ENCODE measurements at places on chromosomes 4 and X. TPM values are rescaled to one million over a fixed set of nuclear protein-coding genes. Genes with fewer than 3 reads are reported as not detected.

Gene ACOT9
- 50.1 TPM for total RNA-seq

Gene PCDH18
- total RNA-seq, result 6.2 TPM

Gene CENPVL2
- total RNA-seq, result not detected

Gene MAGEA2
- total RNA-seq, result not detected

Gene SSX2B
- total RNA-seq, result not detected

Gene CSN1S1
- total RNA-seq, result not detected

Gene PRKG2
- total RNA-seq, result 0.05 TPM

Gene GLUD2
- 1.5 TPM for total RNA-seq

DNA sequence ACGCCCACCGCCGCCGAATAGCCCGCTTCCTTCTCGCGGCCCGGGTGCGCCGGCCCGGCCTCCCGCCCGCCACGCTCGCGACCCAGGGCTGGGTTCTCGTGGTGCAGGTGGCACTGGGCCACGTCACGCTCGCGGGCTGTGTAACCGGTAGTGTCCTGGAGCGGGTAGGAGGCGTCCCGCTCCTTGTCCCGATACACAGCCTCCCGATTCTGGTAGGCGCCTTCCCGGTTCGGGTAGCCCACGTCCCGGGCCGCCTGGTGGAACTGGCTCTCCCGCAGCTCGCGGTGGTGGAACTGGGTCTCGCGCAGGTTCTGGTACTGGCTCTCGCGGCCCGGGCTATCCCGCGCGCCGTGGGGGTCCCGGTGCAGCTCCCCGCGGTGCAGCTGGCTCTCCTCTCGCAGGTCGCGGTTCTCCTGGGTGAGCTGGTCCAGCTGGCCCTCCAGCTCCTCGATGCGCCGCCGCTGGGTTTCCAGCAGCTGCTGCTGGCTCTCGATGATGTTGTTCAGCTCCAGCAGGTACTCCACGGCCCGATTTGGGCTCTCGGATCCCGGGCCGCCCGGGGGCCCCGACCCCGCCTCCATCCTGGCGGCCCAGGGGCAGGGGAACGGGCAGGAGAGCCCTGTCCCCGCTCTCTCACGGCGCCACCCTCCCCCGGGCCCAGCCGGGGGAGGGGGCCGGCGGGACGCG, 39.3 kb upstream of the IQSEC2 start:
- DNase-seq, result peak; percentile 69

DNA sequence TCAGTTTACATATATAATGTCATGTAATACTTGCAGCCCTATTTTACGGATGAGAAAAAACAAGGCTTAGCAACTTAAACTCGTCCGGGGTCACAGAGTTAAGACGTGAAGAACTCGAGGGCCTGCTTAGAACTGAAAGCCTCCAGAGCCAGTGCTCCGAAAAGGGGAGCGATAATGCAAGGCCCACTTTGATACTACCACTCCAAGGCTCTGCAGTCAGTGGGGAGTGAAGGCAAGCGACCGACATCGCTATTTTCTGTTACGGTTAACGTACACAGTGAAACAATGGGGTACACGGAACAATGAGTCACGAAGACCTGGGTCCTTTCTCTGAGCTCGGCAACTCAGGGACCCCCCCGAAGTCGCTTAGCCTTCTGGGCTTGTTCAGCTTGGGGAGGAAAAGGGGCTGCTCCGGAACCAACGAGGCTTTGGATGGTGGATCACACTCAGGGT, 965 bp downstream of the PPA2 start:
- DNase-seq, result no peak

- no peak for DNase-seq
Observed at GRCh38 chrX:49120091-49120490, 3.4 kb downstream of the GPKOW start.

DNA sequence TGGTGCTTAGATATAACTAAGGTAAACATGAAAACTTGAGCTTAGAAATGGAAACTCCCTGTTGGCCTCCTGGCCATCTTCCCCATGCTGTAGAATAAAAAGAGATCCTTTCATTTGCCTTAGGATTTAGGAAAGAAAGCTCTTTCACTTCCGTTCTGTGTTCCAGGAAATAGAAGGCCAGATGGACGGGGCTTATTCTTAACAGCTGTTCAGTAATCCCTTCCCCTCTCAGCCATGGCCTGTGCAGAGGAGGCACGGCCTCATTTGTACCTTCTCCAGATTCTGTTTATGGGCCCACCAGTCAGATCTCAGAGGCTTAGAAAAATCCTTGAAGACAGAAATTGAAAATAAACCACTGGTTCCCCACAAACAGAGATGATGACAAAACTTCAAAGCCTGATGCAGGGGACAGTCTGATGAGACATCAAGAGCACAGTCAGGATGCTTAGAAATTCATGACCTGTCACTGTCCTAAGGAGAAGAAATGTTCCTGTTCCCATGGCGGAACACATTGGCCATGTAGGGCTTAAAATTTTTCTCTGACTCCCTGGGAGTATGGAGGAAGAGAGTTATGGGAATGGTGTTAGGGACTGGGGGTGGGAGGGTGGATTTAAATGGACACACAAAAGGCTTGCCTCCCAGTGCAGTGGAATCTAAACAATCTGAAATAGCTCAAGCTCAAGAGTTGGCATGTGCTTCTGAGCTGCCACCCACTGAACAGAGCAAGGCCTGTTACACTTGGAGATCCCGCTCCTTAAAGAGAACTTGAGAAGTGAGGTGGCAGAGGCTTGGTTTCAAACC, 188.8 kb downstream of the SOWAHB start:
- no peak for DNase-seq

- no peak for DNase-seq
Observed at GRCh38 chr4:7842384-7843279, 97.0 kb downstream of the AFAP1 start.

DNA sequence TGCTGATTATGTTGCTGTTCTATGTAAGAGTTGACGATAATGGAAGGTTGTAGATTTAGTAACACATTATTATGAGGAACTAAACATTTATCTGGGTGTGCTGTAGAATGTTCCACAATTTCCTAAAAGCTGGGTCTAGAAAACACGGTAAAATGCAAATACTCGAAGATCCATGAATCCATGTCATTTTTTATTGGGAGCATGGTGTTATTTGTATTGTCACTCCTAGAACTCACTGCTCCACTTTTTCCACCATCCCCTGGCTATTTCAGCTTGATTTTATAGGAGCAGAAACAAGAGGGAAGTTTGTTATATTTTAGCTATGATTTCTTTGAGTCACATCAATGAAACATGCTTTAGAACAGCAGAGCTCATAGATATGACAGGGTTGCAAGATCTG, 155.0 kb upstream of the ANK2 start:
- no peak for DNase-seq

DNA sequence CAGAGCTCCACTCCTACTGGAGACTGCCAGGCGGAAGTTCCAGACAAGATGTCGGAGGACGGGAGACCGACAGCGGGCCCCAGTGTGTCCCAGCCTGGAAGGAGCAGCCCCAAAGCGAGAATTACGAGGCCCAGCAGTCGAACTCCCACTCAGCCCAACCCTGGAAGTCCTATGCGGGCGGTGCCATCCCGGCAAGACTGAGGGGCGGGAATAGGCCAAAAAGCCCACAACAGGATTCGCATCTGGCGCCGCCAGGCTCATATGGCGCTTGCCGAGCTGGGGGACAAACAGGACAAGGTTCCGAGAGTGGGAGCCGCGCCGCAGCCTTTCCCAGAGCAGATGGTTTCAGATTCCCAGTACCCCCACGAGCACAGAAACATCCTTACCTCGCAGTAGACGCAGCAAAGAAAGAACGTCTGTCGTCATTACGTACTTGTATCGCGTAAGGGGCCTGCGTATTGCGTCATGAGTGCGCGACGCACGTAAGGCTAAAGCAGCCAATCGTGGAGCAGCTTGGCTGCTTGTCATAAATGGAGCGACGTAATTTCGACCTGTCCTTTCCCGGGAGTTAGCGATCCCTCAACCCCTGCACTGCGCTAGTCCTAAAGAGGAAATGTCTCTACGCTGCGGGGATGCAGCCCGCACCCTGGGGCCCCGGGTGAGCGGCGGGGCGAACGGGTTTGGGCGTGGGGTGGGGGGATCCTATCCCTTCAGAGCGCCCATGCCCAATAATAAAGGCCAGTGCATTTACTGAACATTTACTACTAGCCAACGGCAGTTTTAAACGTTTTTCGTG, at the start of the genes LIAS and RPL9:
LIAS (plus strand) TSS at position 552 of the 796 bp plus-strand sequence; CDS start at position 614, 62 bp downstream.
RPL9 (minus strand) TSS at position 418 of the 796 bp plus-strand sequence. CDS start 483 bp downstream, outside the sequence.
- peak; percentile 97 for DNase-seq

DNA sequence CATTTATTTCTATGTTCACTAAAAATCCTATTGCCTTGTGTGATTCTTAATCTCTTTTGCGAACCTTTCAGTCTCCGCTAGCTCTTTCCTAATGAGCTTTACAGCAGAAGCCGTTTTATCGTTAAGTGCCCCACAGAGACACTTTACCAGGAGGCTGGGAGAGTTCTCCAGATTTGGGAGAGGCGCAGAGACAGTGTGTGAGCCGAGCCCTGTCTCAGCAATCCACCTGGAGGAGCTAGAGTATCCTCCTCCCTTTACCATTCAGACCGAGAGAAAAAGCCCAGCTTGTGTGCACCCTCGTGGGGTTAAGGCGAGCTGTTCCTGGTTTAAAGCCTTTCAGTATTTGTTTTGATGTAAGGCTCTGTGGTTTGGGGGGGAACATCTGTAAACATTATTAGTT, 54.9 kb upstream of the MTM1 start:
- no peak for DNase-seq

GRCh38 chr4:155529716-155530115, 136.9 kb upstream of the GUCY1A1 start:
- DNase-seq, result no peak

- no peak for DNase-seq
Observed at GRCh38 chr4:18388039-18388438, 366.5 kb upstream of the LCORL start.

DNA sequence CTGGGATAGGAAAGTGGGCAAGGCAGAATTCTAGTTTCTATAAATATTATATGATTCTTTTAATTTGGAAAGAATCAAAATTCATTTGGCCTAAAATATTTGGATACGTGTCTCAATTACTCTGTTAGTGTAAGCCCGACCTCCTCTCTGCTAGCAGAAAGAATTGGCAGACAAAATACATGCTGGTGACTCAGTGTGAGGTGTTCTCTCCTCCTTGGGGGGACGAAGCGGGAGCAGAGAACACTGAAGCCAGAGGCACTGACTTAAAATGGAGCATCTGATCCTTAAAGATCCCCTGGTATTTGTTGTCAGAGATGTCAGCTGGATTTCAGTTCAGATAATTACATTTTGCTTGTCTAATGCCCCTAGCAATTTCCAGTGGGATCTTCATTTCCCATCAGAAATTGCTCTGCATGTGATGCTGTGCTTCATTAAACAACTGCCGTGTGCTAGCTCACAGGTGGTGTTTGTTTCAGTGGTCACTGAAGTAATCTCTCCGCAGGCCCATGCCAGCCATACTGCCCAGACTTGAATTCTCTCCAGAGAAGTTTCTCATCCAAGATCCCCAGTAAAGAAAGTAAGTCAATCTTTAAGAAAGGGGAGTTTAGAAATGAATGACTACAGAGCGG, 188.7 kb upstream of the TLL1 start:
- no peak for DNase-seq

DNA sequence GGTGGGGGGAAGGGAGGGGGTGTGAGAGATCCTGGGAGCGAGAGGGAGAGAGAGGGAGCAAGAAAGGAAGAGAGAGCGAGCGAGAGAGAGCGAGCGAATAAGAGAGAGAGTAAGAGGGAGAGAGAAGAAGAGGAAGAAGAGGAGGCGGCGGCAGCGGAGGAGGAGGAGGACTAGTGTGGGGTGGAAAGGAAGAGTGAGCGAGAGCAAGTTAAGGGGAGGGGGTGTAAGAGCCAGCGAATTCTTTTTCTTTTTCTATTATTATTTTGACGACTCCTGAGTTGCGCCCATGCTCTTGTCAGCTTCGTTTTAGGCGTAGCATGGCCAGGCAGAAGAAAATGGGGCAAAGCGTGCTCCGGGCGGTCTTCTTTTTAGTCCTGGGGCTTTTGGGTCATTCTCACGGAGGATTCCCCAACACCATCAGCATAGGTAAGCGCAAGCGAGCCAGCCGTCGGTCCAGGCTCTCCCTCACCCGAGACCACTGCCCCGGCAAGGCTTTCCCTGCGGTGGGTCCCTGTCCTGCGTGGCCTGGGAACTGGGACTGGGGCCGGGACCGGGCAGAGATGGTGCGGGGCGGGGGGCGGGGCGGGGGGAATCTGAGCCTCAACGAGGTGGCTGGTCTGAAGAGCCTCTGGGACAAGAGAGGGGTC, at the start of gene GRIA3:
GRIA3 (plus strand) TSS at position 60 of the 647 bp plus-strand sequence; CDS start at position 318, 258 bp downstream.
- DNase-seq, result no peak

DNA sequence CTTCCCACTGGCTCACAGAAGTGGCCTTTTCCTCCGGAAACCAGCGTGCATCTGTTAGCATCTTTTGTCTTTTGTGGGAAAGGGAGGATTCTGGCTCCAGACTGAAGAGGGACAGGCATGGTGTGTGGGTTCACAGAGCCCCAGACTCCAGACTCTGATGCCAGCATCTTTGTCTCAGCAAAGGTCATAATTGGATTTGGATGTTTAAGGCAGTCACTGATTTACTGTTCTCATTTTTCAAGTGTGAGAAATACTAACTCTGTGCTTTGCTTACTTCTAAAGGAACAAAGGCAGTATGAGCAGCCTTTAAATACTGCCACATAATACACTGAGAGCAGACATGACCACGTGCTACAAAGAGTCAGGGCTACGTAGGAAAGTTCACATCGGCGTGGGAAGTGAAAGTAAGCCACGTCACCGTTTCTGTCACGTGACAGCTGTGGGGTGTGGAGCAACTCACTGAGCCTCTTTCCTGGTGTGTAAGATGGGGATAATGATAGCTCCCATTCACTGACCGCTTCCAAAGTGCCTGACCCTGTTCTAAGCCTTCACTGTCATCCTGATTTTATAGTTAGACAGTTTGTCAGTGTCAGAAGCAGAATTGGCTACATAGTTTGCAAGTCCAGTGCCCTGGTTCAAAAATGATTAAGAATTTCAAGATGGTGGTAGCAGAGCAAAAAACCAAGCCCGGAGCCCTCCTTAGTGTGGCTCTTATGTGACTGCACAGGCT, 24.8 kb upstream of the TMSB4X start:
- DNase-seq, result peak; percentile 85

DNA sequence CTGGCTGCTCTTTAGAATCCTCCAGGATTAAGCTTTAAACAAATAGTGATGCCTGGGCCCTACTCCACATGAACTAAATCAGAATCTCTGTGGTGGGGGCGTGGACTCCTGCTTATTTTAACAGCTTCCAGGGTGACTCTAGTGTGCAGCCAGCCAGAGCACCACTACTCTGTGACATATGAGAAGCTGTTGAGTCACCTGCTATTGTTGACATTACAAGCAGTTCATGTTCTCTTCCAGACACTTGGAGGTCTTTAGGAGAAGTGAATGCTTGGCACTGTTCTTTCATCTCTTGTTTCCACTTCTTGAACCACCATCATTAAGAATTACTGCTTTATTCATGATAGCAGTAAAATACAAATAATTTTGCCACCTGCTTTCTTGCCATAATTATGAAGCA, 426 bp upstream of the C4orf51 start:
- DNase-seq, result no peak
